ENCODE measurements at places on chromosomes 1 and 21.

DNA sequence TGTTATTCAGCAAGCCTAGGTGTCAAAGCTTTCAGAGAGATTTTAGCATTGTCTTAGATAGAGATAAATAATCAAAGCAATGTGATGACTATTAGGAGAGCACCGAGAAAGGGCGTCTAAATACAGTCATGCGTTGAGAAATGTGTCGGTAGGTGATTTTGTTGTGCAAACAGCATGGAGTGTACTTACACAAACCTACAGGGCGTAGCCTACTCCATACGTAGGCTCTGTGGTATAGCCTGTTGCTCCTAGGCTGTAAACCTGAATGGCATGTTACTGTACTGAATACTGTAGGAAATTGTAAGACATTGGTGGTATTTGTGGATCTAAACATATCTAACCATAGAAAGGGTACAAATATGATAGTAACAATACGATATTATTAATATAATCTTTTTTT is 31.8 kb downstream of the KIF1B start:
- DNase-seq, result no peak

GRCh38 chr1:206518206-206518605 is 10.9 kb downstream of the RASSF5 start:
- no peak for DNase-seq

DNA sequence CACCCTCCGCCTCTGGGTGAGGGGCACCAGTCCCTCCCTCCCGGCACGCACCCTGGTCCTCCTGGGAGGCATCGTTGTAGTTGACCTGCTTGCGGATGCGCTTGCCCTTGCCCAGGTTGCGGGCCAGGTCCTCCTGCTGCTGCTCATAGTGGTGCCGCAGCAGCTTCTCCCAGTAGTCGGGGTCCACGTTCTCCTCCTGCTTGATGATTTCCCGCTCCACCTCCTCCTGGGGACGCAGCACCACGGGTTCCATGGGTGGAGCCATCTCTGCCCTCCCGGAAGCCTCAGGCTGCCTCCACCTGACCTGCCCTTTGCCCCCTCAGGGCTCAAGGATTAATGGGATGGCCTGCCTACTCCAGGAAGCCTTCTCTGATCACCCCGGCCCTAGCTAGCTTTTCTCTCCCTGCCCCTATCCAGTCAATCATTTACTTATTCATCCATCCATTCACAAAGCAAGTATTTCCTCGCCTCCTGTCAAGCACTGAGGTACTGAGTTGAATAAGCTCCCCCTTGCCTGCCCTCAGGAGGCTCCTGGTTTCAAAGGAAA is 53.5 kb downstream of the CHD5 start:
- DNase-seq, result no peak

GRCh38 chr1:53409695-53410094 is 49.5 kb upstream of the DMRTB1 start:
- no peak for DNase-seq

DNA sequence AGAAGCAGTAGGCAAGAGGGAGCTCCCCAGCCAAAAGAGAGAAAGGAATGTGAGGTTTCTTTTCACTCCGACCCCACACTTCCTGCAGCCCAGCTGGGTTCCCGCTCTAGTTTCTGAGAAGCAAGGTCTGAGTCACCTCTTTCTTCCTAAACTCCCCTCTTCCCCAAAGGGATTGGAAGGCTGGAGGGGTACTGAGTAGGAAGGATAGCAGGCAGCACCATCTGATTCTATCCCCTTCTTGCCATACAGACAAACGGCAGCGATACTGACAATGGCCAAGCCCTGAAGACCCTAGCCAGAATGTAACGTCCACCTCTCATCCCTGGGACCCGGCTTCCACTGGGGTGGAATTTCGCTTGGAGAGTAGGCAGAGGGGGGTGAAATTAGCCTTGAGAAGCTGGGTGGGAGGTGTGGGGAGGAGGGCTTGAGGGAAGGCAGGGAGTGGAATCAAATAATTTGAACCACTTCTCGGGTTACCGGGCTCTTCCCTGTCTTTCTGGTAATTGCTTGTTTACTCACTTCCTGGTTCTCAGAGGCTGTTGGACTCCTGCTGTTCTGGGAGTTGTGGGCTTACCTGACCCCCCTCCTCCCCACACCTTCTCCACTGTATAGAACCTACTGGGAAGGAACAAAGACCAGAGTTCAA is 13.2 kb downstream of the IER5 start:
- DNase-seq, result no peak

DNA sequence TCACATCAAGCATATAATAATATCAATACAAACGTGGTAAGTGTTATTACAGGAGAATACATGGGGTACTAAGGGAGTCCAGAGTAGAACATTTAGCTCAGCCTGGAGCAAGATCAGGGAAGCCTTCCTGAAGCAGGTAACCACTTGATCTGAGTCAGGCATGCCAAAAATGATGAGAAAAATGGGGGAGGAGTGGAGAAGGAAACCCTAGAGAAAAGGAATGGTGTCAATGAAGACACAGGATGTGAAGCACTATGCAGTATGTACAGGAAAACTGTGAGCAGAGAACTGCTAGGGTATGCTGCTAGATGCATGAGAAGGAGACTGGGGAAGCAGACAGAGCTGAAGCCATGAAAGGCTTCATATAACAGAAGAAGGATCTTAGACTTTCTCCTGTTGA is 84.7 kb downstream of the NOTCH2 start:
- DNase-seq, result no peak

DNA sequence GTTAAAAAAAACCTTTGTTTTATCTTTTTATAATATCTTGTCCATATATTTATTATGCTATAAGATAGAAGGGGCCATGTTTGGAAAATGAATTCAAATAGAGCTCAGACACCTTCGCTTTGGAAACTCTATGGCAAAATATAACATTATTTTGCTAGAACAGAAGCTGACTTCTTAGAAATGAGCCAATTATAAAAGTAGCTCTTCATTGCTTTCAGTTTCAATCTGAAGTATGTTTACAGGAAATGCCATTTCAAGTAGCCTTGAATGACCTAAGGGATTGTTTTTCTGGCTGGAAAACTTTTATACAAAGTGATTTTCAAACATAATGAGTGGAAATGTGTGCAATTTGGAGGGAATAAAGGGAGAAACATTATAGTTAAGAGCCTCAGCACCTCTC is 37.8 kb upstream of the GBP5 start:
- DNase-seq, result no peak

DNA sequence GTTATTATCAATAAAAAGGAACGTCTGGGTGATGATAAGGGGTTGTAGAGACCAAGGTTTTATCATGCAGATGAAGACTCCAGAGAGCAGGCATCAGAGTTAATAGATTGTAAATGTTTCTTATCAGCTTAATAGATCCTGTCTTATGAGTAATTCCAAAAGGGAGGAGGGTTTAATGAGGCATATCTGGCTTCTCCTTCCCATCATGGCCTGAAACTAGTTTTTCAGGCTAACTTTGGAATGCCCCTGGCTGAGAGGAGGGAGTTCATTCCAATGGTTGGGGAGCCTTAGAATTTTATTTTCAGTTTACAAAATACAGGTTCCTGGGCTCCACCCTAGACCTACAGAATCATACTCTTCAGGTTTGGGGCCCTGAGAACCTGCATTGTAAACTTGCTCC is 13.5 kb downstream of the PLA2G2D start:
- no peak for DNase-seq

DNA sequence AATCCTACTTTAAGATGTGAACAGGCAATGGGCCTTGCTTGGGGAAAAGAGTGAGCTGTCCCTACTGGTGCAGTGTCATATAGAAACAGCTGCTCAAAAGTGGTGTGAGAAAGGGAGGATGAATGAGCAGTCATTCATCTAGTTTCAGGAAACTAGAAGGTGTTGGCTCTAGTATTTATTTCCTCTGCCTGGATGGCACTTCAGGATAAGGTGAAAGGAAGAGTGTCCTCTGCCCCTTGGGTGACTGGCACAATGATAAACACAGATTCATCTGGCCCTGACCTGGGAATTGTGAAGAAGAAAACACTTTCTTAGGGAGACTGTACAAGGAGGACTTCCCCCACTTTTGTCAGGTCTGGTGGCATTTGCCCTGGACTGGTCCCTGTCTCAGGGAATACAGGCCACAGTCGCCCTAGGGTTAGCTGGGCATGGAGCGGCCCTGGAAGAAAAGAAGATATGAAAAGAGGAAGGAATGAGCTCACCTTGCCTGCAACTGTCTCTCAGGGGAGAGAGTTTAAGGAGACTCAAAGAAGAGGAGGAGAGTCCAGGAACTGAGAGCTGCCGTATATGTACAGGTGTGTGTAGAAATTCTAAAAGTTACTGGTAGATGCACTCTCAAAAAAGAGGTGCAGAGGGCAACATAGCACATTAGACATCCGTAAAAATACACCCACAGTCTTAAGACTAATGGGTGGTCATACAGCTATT is 13.8 kb upstream of the NMNAT2 start:
- DNase-seq, result no peak

All from HFFc6 (cell line).